ENCODE measurements at places on chromosomes 12 and 14.

GRCh38 chr14:80987235-80988032, 32.0 kb downstream of the TSHR start:
- DNase-seq: no peak

- no peak for DNase-seq
These were observed 117.1 kb upstream of the FRMD6 start for GRCh38 chr14:51534610-51535011.

GRCh38 chr12:2256915-2257314, 204.1 kb downstream of the CACNA1C start:
- DNase-seq: no peak

GRCh38 chr12:119870457-119870856, 6.7 kb downstream of the CIT start:
- no peak for DNase-seq

DNA sequence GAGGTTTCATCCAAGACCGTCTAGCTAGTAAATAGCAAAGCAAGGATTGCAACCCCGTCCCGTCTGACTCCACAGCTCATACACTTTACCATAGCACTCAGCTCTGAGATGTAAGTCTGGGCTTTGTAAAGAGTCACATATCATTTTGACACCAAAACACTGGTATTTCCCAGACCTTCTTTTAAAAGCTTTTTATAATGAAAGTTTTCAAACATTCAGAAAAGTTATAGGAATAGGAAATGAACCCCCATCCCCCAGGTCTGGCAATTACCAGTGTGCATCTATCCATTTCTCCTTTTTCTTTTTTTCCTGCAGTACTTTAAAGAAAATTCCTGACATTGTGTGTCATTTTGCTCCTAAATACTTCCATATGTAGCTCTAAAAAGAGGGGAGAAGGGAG, 183.6 kb upstream of the CCND2 start:
- DNase-seq: no peak

DNA sequence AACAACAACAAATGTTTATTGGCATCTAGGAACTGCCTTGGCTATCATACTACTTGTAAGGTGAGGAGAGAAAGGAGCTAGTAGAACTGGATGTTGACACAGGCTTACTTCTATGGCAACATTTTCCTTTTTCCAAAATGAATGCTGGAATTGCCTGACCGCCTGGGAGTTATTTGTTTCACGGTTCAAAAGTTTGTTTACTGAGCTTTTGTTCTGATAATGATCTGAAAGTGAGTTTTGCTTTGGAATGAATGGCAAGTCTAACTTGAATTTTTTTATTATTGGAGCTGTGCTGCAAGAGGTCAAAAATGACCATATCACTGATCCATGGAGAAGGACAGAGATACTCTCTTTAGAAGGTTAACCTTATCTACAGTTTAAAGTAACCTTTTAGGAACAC, 183.5 kb upstream of the CAND1 start:
- no peak for DNase-seq

- no peak for DNase-seq
These were observed 205.7 kb downstream of the DIO2 start for GRCh38 chr14:80005561-80005960.

DNA sequence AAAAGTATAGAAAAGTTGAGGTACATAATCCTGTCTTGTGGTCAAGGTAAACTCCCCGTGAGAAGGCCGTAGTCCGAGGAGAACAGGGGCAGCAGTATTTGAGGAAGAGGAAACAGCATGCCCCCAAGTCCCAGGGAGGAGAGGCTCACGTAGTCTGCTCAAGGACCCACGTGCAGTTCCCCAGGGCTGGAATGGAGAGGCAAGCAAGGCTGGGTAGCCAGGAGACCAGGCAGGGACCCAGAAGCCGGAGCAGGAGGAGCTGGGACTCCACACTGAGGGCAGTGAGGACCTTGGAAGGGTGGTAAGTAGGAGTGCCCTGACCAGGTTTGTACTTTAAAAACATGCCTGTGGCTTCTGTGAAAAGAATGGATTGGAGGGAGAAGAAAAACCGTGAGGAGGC, 100.0 kb downstream of the EGLN3 start:
- DNase-seq: no peak

DNA sequence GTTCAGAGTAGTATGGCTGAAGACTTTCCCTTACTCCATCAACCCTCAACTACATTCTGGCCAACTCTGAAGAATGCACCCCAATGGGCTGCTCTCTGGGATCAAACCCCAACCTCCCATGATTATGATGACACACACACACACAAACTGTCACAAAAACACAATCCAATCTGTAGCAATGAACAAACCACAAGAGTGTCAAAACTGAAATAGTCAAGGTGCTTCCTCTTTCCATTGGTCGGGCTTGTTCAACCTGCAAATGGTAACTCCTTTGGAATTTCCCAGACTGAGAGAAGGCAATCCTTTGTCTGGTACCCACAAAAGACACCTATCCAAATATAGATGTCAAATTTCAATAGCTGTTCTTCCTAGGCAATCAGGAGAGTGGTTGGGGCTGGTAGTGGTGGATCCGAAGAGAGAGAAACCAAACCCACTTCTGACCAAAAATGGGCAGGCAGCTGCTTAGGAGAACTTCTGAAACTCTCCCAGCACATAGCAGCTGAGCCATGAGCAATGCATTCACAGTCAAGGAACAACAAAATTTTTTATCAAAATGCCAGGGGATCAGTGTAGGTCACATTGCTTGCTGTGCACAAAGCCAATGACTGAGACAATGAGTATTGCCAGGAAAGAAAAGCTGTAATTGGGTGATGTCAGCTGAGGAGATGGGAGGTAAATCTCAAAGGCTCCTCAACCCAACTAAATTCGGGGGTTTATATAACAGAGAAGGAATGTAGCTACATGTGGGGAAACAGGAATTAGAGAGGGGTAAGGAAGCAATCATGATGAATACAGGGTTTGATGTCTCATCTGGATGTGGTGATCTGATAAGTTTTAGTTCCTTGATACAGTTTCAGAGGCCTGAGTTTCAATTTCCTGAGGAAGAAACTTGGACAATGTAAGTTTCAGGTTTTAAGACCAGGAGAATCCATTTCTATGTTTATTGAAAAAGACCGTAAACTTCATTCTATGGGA, 191.4 kb downstream of the KITLG start:
- no peak for DNase-seq

GRCh38 chr12:6553051-6553868, 2.6 kb downstream of the IFFO1 start:
- DNase-seq: no peak

DNA sequence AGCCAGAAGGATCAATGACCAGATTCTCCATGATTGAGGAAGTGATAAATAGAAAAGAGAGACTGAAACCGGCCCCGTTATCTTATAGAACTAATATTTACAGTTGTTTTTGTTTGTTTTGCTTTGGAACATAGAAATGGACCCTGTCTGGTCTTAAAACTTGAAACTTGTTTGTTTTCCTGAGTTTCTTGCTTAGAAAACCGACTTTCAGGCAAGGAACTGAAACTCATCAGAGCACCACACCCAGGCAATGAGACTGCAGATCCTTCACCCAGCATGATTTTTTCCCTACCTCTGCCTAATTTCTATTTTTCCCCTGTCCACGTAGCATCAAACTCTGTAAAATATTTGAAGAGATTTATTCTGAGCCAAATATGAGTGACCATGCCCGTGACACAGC, 10.6 kb upstream of the CLEC12A start:
- no peak for DNase-seq

DNA sequence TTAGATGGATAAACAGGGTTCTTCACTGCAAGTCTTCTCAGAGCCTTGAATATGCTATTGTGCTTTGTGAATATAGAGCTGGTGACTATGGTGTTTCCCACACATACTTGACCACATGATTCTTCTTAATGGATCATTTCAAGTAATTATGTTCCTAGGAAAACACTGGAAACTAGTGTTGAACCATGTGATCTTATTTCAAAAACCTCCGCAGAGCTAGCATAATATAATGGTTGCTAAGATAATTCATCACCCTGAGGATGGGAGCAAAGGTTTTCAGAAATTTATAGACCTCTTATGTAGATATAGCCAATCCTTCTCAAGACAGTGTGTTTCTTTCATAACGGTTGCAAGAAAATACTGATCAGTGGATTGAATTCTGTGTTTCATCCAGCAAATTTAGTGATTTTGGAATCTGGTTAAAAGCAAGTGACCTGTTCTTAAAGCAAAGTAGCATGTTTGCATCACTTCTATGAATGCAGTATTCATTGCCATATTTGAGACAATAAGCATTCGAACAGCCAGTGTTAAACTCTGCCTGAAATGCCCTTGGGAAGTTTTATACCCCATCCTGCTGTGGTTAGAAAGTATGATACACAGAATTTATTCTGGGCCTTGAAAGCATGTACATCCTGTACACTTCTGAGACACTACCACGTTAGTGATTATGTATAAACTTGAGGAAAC, 341.0 kb upstream of the E2F7 start:
- no peak for DNase-seq

- no peak for DNase-seq
These were observed 68.6 kb downstream of the MIA2 start for GRCh38 chr14:39302124-39302810.

- no peak for DNase-seq
These were observed 39.1 kb downstream of the ADCK1 start for GRCh38 chr14:77838831-77839511.

- DNase-seq: no peak
These were observed 113.7 kb upstream of the PDZRN4 start for GRCh38 chr12:41074473-41074769.

GRCh38 chr12:100375038-100375735, 18.3 kb downstream of the SLC17A8 start:
- DNase-seq: no peak

- DNase-seq: peak; percentile 67
These were observed 67.2 kb downstream of the DIO3 start for GRCh38 chr14:101628471-101628966.

DNA sequence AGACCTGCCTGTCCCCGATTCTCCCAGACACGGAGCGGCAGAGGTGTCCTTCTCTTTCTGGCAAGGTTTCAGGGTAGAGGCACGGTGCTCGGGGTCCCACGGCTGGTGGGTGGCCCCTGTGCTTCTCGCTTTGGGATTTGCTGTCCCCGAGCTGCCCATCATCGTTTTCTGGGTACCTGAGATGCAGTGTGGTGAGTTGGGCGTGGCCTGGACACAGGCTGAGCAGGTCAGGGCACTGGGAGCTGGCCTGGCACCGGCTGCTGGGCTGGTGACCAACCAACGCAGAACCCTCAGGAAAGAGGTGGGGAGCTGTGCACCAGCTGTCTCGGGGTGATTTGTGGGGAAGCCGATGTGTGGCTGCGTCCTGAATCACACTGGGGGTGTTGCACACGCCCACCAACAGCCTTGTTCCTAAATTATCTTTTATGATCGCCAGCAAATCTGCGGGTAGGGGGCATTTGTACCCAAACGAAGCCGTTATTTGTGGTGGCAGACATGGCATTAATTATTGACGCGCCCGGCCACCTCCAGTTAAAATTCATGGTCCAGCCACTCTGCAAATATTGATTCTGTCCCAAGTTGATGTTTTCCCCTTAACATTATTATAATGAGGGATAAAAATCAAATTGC, 61.0 kb downstream of the KIF26A start:
- DNase-seq: no peak

DNA sequence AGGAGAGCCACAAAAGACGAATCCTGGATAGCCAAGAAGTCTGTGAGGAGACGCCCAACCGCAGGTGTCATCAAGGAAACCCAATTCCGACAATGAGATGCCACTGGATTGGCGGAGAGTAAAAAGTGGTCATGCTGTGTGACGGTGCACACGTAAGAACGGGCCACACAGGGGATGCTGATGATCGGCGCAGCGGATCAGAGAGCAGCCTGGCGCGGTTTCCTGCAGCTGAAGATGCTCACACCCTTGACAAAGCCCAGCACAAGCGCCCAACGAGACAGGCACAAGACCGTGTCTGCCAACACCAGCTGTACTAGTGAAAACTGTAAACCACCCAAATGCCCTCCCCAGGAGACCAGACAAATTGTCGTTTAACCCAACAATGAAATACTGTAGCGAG, 55.8 kb downstream of the CCDC85C start:
- DNase-seq: no peak

DNA sequence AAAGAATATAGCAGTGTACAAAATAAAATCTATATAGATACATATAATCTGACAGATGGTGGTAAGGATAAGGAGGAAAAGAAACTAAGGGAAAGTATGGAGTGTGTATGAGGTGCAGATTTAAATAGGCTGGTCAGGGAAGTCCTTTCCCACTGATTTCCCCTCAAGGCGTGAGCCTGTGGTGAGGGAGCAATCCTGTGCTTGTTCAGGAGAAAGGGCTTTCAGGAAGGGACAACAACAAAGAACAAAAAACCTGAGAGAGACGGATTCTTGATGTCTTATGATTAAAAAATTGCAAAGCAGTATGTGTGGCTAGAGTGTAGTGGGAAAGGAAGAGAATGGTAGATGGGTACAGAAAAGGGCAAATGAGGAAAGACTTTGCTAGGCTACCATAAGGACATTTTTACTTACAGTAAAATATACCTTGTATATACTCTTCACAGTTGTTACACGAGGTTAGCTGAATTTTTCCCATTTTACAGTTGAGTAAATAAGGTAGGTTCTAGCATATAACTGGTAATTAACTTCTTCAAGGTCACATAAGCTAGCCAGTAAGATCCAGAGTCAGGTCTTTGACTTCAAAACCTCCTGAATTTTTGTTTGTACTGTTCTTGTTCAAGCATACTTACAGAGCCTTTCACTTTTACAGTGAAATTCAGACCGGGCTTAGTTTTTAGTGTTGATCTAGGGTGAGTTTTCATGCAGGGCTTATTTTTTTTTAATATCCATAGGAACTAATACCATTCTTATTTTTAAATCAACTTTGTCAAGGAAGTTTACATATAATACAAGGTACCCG, 15.6 kb downstream of the CNOT2 start:
- DNase-seq: no peak

- DNase-seq: no peak
These were observed 36.4 kb upstream of the PRIMA1 start for GRCh38 chr14:93824518-93825234.

DNA sequence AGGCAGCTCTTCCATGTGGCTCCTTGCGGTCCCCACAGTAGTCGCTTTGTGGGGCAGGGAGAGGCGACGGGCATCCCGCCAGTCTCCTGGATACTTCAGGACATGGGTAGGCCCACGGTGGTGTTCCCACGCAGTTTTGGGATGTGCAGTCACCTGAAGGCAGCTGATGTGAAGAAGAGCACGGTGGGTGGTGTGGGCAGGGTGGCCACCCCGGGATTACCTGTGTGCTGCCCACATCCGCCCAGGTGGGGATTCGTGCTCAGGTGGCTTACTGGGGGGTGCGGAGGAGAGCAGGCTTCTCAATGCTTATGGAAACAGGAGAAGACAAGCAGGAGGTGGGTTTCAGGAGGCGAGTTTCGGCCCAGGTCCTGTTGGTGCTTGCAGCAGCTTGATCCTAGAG, 28.4 kb upstream of the TDRD9 start:
- no peak for DNase-seq

Data from stimulated activated CD4-positive, alpha-beta T cell treated with anti-CD3 and anti-CD28 coated beads, Interleukin-15, amount 100 ng/mL, for 1 hour (primary cell).